ENCODE measurements at places on chromosomes 5 and 9.

DNA sequence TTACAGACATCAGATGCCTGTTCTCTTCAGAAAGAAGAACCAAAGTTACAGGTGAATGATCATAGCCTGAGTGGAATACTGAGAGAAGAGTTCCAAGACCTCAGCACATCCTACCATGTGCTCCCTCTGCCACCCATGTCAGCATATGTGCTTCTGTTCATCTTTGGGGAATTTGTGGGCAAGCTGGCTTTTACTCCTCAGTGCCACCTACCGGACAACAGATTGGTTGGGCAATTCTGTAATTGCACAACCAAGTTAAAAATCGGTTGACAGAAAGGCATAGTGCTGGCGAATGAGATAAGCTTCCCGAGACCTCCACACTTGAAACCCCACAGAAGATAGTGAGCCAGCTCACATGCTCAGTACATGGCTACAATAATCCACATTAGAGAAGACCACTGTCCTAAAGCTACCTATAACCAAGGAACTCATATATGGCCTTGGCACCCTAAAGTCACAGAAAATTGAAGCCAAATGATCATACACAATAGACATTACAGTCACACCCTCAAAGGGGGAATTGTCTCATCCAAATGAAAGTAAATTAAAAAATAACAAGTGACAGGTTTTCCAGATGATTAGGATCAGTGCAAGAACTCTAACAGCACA, 1238.0 kb upstream of the NUDT12 start:
- no peak for DNase-seq

- no peak for DNase-seq
Observed at GRCh38 chr5:81631621-81632020, 119.3 kb downstream of the SSBP2 start.

DNA sequence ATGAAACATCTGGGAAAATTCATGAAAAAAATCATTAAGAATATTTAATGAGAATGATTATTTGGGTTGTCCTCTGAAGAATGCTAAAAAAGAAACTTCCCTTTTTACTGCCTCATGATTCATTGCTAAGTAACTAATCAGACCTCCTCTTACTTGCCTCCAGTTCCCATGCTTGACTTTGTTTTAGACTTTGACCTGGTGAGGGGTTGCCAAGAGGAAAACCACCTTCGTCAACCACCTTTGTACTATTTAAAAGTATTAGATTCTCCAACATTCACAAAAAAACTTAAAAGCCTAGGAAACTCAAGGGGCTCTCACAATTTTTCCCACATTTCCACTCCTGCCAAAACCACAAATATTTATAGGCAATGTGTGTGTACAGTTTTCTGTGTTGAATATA, 115.2 kb upstream of the ST8SIA4 start:
- no peak for DNase-seq

DNA sequence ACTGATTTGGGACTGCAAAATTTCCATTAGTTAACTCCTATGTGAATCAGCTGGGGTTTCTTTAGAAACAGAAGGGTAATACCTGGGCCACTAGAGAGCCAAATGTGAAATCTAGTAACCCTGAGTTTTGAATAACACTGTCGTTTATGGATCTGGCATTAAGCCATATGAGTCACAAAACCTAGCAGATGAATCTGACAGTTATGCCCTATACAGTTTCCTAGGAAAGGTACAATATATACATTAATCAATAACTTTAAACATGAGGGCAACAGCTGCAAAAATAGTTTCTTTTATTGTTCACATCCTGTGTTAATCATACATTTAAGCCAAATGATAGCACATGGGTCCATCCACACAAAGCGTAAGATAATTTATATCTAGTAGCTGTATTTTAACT, 56.9 kb downstream of the PAM start:
- no peak for DNase-seq

DNA sequence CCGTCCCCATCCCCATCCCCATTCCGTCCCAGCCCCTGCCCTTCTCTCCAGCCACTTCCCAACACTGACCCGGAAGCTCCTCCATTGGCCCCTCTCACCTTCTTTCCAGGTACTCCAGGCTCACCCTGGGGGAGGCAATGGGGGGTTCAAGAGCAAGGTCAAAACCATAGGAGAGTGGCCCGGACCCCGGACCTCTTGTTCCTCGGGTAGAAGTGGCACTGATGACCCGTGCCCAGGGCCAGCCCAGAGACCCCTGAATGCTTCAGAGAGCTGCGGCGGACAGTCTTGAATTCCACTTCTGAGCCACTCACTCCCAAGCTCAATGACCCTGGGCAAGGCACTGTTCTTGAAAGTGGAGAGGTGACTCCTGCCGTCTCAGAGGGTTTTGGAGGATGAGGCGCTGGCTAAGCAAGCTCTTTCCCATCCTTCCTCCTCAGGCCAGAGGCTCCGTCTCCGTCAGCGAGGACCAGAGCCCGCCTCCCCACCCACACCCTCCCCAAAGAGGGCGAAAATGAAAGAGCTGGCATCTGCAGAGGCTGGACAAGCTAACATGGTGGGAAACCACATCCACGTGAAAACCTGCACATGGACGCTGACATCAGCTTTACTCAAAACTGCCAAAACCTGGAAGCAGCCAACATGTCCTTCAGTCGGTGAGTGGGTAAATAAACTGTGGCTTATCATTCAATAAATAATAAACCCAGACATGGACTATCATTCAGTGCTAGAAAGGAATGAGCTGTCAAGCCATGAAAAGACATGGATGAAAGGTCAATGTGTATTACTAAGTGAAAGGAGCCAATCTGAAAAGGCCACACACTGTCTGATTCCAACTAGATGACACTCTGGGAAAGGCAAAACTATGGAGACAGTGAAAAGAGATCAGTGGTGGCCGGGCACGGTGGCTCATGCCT, 27.3 kb upstream of the PHYKPL start:
- no peak for DNase-seq

DNA sequence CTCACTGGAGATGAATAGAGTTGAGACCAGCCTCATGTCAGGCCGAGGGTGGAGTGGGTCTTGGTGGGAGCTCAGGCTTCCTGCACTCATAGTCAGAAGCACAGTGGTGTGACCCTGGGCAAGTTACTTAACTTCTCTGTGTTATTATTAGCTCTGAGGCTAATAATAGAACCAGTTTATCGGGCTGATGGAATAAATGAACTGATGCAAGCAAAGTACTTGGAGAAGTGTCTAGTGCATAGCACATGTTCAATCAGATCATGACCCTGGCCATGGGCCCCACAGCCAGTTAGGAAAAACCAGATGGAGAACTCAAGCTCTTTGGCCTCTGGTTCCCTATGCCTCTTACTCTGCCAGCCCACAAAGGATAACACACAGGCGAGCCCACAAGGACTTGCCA, 45.3 kb upstream of the OSMR start:
- no peak for DNase-seq

DNA sequence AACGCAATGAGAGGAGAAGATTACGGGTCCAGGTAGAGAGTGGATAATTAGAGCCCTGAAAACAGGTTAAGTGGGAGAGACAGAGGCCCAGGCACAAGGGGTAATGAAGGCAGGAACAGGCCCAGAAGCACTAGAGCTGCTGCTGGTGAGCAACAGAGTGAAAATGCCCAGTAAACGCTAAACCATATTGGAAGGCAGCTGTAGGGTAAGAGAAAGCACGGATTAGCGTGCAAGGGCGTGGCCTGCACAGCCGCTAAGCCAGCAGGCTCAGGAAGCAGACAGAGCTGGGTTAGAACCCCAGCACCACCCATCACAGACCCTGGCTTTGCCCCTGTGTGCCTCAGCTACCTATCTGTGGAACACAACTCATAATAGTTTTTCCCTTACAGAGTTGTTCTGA, 93.2 kb downstream of the PAX5 start:
- no peak for DNase-seq

GRCh38 chr5:88745093-88745696, 137.8 kb downstream of the MEF2C start:
- DNase-seq: no peak

GRCh38 chr9:115882911-115883310, 270.7 kb upstream of the PAPPA start:
- DNase-seq: no peak

DNA sequence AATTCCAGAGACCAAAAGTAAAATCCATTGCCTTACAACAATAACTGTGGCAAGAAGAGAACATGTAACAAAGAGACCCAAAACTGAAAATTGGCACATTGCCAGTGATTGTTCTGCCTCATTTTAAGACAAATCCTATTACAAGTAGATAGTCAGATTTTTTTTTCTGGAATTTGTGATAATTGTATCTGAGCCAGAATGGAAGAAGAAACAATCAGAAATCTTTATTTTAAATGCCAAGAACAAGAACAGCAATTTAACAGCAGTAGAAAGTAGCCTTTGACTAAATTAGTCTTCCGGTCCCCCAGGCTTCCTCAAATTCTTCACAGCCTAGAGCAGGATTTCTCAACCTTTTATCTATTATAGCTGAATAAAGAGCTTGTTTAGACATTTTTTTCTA, 106.7 kb upstream of the PTPN3 start:
- no peak for DNase-seq

DNA sequence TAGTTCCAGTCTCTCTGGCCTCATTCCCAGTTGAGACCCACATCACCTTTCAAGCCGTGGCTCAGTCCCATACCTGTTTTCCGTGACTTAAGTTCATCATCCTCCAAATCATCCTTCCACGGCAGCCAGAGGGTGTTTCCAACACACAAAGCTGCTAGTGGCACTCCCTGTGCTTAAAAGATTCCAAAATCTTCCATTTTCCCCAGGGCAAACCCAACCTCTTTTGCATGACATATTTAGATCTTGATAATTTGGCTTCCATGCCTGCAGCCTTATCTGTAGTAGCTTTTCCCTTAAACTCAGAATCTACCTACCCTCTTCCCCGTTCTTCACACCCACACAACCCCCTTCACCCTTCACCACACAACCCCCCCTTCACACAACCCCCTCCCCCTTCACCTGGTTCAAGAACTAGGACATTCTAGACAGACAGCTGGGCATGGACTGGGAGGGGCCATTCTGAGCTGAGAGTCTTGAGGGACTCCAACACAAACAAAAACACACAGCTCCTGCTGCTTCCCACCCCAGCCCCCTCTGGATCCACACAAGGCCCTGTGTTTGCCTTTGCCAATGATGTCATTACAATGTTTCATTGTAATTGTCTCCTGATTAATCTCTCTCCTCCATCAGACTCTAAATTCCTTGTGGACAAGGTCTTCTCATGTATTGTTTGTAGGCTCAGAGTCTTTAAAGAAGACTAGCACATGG, 268.2 kb downstream of the SH3GL2 start:
- no peak for DNase-seq

- DNase-seq: no peak
Observed at GRCh38 chr5:139690064-139690802, 42.1 kb downstream of the CXXC5 start.

- no peak for DNase-seq
Observed at GRCh38 chr5:56648460-56649034, 166.8 kb upstream of the MAP3K1 start.

GRCh38 chr5:14190194-14191164, 47.3 kb downstream of the TRIO start:
- DNase-seq: no peak

GRCh38 chr5:80149161-80149609, 106.7 kb downstream of the SERINC5 start:
- no peak for DNase-seq

GRCh38 chr9:129640086-129640870, 1.7 kb downstream of the ASB6 start:
- no peak for DNase-seq

DNA sequence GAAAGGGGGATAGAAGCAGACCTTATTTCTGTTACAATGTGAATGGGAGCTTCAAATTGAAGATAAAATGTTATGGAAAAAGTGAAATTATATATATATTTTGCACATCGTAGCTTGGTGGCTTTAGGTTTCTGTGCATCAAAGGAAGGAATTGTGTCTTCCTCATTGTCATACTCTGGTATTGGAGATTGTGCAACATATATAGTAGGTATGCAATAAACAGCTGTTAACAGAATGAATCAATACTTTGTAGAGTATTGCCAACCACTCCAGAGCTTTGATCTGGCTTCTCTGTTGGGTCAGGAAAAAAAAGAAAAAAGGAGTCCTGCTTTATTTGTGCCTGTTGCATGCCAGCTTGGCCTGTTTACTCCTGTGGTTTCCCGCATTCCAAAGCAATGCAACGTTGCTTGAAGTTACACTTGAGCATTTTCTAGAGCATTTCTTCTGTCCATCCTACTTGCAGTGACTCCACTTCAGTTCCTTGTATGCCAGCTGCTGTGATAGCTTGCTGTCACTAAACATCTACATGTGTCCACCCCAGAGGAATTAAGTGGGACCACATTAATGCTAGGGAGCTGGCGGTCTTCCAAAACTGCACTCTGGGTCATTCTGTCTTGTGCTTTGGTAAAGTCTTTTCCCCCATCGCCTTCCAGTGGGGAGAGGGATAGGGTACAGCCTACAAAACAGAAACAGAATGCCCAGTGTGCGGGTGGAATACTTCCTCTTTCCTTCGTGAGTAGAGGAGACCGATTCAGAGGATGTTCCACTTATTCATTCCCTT, 62.0 kb upstream of the MEF2C start:
- DNase-seq: no peak

- DNase-seq: no peak
Observed at GRCh38 chr5:103218164-103218563, 40.4 kb upstream of the MACIR start.

DNA sequence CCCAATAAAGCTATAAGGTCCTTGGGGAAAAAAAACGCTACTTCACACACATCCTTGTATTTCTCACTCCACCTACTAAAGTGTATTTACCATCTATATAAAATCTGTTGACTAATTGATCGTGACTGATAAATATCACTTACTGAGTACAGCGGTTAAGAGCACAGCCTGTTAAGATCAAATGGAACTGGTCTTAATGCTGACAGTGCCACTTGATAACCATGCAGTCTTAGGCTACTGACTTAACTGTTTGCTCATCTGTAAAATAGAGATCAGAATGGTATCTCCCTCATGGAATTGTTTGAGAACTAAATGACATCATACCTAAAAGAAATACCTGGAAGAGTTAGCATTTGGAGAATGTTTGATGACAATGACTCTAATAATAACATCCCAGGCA, 67.5 kb downstream of the ZFAND5 start:
- DNase-seq: no peak

- DNase-seq: no peak
Observed at GRCh38 chr5:54234304-54234933, 76.0 kb downstream of the ARL15 start.

DNA sequence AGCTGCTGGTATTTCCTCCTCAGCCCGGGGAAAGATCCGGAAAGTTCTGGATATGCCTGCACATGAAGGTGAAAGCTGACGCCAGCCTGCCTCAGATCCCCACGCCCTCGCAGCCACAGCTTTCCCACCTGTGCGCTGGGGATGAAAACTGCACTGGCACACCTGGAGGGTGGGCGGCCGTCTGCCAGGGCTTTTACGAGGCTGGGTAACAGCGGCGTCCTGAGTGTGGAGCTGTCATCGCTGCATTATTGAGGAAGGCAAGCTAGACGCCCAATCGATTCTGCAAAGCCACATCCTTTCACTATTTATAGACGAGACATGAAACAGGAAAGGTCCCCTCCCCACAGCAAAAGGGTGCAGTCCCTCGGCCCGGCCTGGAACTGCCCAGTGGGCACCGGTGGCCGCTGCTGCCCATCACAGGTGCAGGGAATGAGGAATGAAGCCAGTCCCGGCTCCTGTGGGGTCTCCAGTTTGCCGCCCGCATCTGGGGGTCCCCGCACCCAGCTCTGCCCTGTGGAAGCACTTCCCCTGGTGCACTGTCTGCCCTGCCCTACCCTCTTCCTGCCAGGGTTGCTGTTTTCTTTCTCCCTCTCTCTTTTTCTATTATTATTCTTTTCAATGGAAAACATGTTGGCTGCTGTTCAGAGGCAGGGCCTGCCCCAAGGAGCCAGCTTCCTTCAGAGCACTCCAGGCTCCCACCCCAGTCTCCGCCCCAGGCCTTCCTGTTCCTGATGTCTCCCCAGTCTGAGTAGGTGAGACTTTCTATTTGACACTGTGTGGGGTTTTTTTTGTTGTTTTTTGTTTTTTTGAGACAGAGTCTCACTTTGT, 7.0 kb downstream of the NOTCH1 start:
- no peak for DNase-seq

All from stimulated activated CD8-positive, alpha-beta memory T cell treated with anti-CD3 and anti-CD28 coated beads, Interleukin-12 subunit alpha, Interleukin-12 subunit beta, amount 100 ng/mL, for 4 hours (primary cell).